NCI-H524 (cell line): ENCODE measurements at places on chromosomes 11 and 22.

DNA sequence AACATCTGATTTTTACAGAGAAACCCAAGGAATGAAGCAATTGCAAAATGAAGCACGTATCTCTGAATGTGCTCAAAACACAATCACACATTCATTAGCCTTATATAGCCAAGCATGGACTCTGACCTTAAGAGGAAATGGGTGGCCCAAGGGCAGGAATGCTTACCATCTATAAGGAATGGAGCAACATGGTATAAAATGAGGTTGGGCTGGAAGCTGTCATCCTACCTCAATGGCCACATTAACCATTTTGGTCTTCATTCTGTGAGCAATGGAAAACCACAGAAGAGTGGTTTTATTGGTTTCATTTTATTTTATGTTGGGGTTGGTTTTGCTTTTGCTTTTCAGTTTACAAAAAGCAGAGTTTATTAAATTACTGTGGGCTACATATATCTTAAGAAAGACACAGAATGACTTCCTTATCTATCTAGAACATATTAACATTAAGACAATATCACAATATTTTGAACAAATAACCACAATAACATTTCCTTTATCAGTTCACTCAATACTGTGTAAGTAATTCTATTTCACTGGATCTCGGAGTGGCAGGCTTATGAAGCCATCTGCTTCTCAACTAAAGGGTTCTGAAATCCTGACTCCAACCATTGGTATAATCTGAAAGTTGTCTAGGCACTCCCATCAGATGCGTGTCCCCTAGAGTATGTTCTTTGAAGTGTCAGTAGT, 10.8 kb upstream of the MS4A13 start:
- DNase-seq, result no peak

DNA sequence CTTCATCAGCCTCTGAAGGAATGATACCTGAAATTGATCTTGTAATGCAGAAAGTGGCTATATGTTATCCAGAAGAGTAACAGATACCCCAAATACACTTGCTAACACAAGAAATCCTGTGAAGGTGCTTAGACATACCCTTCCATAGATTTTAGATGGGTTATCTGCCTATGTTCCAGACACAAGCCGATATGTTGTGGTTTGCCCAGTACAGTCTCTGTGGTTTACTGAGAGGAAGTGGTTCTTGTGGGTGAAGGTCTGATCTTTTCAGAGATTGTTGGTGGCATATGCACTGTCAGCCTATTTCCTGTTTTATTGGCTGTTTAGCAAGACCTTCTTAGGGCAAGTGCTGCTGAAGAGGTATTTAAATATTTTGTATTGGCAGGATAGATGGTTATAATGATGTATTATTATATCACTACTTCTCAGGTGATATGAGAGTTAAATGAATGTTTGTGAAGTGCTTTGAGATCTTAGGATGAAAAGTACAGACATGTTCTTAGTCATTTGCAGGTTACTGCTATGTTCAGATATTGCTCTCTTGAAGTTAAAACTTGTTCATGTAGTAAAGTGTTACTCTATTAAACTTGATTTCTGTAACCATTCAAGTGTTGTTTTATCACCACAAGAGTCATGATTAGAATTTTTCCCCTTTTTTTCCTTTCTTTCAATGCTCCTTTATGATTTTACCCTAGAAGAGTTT, 8.2 kb downstream of the ARHGEF12 start:
- DNase-seq, result no peak

DNA sequence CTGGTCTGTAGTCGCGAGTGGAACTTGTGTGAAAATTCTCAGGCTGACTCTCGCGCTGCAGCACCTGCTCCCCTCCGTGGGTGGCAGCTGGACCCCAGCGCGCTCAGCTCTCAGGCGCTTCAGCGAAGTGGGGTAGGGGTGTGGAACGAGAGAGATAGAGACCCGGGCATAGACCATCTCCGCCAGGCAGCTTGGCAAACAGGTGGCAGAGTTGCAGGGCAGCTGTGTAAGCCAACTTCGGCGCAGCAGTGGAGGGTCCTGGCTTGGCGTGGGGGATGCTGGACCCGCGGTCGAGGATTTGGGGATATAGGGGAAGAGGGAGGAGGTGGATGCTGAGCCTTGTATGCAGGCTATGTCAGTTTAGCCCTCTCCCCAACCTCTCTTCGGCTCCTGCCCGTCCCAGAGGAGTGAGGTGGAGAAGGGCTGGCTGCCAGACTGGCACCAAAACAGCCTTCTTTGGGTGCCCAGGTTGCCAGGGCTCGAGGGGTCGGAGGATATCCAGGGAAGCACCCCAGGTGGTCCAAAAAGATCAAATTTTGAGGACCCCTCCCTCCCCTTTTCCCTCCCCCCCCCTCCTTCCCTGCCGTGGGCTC, 746 bp upstream of the CALCB start:
- DNase-seq, result peak; percentile 35

- DNase-seq, result no peak
These were observed 56.4 kb downstream of the CEP164 start for GRCh38 chr11:117384045-117384444.

- peak; percentile 56 for DNase-seq
These were observed 46.7 kb upstream of the PARVA start for GRCh38 chr11:12330485-12331231.

GRCh38 chr11:35812828-35813227, 131.0 kb upstream of the LDLRAD3 start:
- DNase-seq, result no peak

DNA sequence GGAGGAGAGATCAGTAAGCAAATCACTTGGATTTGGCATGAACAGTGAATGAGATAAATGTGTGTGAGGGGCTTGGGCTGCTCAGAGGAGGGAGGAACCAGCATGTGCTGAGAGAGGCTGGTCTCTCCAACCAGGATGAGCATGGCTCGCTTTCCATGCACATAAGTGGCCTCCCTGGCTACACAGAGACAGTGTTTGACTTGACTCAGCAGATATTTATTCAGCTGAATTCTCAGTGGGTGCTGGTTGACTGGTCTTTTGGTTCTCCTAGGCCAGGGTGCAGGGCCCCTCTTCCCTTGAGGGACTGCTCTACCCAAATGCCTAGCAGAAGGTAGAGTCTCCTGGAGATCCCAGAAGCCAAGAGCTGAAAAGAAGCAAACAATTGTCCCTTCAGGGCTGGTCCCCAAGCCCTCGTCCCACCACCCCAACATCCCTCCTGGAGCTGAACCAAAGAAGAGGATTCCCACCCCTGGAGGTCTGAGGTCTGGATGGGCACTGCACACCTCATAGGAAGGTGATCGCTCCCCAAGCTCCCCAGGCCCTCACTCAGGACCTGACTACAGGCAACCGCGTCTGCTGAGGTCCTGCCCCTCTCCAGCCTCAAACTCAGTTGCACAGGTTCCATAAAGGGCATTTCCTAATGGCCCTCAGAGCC, 3.3 kb upstream of the TRIM29 start:
- no peak for DNase-seq

- DNase-seq, result no peak
These were observed 1.8 kb downstream of the TMEM86A start for GRCh38 chr11:18700375-18700774.

DNA sequence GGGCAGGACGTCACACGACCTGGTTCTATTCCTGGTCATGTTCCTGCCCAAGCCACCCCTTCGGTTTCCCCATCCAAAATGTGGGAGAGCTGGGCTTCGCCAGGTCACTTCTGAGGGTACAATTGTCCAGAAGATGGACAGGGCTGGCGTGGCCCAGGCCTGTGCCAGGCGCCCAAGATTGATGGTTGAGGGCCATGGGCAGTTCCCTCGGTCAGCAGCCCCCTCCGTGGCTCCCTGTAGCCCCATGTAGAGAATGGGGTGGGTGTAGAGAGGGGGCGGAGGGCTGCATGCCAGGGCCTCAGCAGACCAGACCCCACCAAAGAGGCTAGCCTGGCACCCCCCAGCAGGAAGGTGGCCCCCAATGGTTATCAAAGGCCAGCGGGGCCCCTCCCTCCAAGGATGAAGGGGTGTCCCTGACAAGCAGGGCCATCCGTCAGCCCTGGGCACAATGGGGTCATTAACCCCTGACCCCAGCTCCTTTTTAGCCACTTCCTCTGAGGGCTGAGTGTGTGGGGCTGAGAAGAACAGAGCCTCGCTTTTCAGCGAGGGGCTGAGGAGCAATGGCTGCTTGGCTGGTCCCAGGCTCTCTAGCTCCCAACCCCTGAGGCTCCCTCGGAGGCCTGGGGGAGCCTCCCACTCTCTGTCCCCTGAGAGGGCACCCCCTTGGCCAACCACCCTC, 11.0 kb upstream of the PICK1 start:
- DNase-seq, result no peak

DNA sequence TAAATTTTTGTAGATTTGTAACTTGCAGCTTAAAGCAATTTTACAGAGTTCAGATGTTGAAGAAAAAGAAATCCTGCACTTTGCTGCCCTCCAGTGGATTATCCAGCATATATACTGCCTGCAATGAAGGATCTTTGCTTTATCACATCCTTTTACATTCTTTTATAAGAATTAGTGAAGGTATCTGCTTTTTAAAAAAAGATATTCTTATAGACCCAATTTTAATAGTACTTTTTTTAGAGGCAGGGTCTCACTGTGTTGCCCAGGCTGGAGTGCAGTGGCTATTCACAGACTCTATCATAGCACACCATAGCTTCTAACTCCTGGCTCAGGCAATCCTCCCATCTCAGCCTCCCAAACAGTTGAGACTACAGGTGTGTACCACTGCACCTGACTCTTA, 60.7 kb downstream of the TTC17 start:
- peak; percentile 6 for DNase-seq

DNA sequence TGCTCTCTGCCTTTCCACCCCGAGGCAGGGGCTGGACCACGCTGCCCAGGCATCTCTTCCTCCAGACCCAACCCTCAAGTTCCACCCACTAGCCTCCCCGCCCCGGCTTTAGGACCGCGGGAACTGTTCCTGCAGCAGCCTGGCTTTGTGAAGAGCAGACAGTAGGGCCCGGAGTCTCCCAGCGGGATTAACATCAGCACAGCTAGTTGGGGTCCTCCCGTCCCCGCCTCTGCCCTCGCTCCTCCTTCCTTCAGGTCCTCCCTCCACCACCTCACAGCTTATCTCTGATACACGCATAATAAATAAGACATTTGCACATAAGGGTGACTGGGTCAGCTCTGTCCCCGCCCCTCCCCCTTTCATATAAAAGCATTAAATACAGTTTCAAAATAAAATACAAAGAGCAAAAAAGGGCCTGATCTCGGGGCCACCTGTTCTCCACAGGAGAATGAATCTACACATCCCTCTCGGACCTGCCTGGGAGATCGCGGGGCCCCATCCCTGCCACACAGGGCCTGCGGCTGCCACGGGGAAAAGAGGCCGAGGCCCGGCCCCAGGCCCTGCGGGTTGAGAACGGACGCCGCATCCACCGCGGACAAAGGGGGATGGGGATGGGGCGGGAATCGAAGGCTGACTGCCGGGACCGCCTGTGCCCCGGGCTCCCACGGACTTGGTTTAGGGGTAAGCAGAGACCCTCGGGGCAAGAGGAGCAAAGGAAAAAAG, 6.5 kb downstream of the ZFTA start:
- no peak for DNase-seq

DNA sequence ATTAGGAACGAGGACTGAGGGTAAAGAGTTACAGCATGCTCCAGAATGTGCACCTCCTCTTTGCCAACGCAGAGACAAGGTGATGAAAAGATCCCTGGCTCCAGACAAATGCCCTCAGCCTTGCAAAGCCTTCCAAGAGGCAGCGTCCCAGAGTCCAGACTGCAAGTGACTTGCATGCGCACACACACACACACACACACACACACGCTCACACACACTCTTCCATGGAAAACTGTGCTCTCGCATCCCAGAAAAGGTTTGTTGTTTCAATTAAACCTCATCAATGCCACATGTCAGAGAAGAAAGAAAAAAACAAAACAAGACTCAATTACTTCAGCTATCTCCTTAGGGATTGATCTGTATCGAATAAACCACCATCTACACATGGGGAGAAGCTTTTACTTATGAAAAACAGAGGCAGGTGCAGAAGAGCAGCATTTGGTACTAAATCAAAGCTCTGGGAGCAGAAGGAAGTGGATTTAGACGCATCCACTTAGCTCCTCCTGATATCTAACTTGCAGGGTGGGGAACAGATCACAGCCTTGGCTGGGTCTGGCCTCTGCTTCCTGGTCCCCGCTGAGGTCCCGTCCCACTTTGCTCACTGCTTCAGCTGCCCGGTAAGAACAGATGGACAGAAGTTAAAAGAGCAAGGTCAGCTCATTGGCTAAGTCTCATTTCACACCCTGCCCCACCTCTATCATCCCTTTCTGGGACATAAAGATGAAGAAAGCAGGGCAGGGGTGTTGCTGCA, 249.8 kb upstream of the BLID start:
- peak; percentile 45 for DNase-seq
